ENCODE measurements at places on chromosomes 11 and 22.

- DNase-seq, result no peak
Measured at GRCh38 chr11:37519781-37520180, 921.7 kb upstream of the RAG2 start.

DNA sequence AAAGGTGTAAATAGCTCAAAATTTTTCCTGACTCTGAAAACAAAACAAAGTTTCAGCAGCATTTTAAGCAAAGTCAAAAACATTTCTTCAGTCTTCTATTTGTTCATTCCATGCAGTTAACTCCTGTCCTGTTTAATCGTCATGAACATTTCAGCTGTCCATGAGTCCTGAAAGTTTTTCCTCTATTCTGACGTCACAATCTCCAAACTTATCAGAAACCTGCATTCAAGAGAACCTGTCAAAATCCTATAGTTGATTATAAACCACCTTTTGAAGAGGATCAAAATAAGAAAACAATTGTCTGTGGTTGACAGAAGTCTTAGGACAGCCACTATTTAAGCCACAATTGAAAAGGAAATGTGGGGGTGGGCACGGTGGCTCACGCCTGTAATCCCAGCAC, 15.4 kb downstream of the FOLR3 start:
- DNase-seq, result no peak

DNA sequence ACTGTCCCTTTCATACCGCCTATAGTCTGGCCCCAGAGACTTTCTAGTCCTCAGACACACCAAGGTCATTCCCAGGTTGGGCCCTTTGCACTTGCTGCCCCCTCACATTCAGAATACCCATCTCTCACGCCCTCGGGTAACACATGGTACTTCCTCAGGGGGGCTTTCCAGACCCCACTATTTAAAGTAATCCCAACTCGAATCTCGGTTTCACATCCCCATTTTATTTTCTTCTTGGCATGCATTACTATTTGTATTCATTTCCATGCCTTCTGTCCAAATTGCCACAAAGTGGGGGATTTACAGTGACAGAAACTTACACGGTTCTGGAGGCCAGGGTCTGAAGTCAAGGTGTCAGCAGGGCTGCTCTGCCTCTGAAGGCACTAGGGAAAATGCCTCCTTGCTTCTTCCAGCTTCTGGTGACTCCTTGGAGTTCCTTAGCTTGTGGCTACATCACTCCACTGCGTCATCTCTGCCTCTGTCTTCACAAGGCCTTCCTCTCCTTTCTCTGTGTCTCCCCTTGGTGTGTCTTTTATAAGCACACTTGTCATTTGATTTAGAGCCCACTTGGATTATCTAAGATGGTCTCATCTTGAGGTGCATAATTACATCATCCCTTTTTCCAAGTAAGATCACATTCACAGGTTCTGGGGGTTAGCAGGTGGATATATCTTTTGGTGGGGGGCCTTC, 15.1 kb downstream of the RCN1 start:
- DNase-seq, result no peak

DNA sequence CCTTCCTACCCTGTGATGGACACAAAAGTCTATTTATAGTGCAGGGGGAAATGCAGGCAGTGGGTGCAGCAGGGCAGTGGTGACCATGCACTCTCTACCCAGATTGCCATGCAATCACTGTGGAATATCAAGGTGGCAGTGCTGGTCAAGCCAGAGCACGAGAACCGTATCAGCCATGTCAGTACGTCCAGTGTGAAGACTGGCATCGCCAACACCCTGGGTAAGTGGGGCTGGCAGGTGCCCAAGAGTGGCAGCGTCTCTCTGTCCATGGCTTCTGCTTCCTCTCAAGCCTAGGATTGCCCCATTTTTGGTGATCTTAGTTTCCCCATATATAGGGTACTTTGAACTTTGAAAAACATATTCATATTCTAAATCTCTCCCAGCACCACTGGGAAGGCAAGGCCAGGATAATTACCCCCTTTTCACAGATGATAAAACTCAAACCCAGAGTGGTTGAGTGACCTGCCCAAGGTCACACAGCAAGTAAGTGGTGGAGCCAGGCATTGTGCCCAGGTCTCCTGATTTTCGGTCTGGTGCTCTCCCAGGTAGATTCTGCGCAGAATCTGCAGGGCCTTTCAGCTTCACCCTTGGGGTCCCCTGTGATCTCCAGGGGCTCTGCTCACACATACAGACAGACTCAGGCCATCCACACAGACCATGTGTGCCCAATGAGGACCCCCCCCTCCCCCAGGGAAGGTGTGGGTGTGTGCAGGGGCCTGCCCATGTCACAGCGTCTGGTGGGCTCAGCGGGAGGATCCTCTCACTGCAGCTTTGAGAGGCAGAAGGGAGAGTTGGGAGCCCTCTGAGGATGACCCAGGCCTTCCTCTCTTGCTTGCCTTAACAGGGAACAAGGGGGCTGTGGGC, 7.1 kb downstream of the INPPL1 start:
- no peak for DNase-seq

- DNase-seq, result no peak
Measured at GRCh38 chr11:111574373-111575225, 27.6 kb upstream of the SIK2 start.

- DNase-seq, result no peak
Measured at GRCh38 chr11:100353083-100353482, 334.0 kb upstream of the ARHGAP42 start.
